ENCODE measurements at places on chromosomes 7 and 10.

- DNase-seq: no peak
Observed at GRCh38 chr10:113411456-113411855, 141.4 kb upstream of the HABP2 start.

DNA sequence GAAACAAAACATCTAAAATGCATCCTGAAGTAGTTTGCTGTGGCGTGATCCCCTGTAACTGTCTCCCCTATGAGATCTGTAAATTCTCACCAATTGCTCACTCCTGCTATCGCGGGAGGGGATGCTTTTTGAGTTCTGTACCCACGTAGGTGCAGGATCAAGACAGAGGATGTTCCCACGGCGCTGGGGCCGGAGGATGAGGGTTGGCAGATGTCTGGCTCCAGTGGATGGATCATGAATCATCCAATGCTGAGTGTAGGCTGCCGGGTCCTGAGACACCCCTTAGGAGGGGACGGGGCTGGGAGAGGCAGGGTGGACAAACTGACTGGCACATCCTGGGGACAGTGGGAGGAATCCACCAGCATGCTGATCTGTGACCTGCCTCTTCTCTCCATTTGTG, 224.4 kb downstream of the USP6NL start:
- DNase-seq: no peak

- DNase-seq: no peak
Observed at GRCh38 chr7:81284576-81284975, 365.7 kb upstream of the SEMA3C start.

GRCh38 chr10:84511106-84511505, 182.7 kb downstream of the CCSER2 start:
- DNase-seq: no peak

- DNase-seq: peak; percentile 87
Observed at GRCh38 chr10:110212119-110213006, 5.0 kb downstream of the MXI1 start.

- peak; percentile 17 for DNase-seq
Observed at GRCh38 chr10:71810048-71810750, 36.9 kb upstream of the VSIR start.

GRCh38 chr10:116831790-116832189, 17.5 kb upstream of the ENO4 start:
- no peak for DNase-seq

GRCh38 chr10:33229252-33229948, 105.1 kb downstream of the NRP1 start:
- DNase-seq: no peak

GRCh38 chr7:132666774-132667172, 90.5 kb upstream of the PLXNA4 start:
- DNase-seq: no peak

GRCh38 chr7:135970682-135971365, 6.3 kb downstream of the MTPN start:
- DNase-seq: peak; percentile 63

GRCh38 chr10:6669269-6669859, 89.3 kb upstream of the PRKCQ start:
- peak; percentile 77 for DNase-seq

- no peak for DNase-seq
Observed at GRCh38 chr10:61752111-61753011, 89.6 kb downstream of the CABCOCO1 start.

GRCh38 chr10:127423218-127423915, 125.7 kb upstream of the NPS start:
- DNase-seq: no peak

Measured in hematopoietic multipotent progenitor cell treated with erythropoietin and hydrocortisone succinate and interleukin-3 and kit ligand, for 6 days (in vitro differentiated cells).